ENCODE measurements at places on chromosomes 3 and 15.

DNA sequence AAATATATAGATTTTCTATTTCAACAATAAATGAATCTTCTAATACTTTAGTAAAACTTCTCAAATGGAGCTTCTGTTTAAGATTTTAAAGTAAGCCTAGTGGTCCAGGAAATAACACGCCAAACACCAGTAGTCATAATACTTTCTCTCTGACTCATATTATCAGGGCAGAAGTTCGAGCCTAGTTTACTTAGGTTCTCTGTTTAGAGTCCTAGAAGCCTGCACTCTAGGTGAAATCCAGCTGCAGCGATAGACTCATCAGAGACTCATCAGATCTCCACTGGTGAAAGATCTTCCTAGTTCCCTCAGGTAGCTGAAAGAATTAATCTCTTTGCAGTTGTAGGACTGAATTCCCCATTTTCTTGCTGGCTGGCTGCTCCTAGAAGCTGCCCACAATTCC is 552.5 kb upstream of the ROBO2 start:
- DNase-seq = no peak

GRCh38 chr15:54410481-54410880 is 432.2 kb downstream of the UNC13C start:
- no peak for DNase-seq

DNA sequence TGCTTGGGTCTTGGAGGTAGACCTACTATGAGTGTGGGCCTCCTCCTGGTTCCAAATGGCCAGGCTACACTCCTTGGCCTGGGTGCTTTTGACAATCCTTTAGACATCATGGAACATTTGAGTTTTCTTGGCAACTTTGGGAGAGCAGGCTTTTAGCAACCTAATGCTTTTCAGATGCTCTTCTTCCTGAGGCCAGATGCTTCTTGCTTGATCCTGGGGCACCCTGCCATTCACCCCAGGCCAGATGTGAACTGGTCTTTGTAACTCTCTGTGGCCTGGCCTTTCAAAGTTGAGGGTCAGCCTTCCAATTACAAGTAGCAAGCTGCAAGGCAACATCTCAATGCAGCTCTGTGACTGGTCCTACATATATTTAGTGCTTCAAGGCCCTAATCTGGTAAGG is 40.5 kb downstream of the RTP1 start:
- DNase-seq = no peak

DNA sequence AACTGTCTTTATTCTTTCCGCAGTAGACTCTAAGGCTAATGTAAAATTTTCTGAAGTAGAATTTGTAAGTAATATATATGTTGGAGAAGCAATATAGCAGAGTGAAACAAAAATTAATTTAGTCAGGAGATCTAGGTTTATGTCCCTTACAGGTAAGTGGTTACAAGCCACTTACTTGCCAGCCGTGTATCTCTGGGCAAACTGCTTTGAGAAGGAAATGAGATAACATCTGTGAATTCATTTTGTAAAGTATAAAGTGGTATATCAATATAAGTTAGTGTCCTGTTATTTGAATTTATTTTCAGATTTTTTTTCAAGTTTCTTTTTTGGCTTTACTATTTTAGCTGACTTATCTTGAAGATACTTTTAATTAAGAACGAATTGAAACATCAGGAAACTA is 5.5 kb downstream of the DAZL start:
- DNase-seq = no peak

DNA sequence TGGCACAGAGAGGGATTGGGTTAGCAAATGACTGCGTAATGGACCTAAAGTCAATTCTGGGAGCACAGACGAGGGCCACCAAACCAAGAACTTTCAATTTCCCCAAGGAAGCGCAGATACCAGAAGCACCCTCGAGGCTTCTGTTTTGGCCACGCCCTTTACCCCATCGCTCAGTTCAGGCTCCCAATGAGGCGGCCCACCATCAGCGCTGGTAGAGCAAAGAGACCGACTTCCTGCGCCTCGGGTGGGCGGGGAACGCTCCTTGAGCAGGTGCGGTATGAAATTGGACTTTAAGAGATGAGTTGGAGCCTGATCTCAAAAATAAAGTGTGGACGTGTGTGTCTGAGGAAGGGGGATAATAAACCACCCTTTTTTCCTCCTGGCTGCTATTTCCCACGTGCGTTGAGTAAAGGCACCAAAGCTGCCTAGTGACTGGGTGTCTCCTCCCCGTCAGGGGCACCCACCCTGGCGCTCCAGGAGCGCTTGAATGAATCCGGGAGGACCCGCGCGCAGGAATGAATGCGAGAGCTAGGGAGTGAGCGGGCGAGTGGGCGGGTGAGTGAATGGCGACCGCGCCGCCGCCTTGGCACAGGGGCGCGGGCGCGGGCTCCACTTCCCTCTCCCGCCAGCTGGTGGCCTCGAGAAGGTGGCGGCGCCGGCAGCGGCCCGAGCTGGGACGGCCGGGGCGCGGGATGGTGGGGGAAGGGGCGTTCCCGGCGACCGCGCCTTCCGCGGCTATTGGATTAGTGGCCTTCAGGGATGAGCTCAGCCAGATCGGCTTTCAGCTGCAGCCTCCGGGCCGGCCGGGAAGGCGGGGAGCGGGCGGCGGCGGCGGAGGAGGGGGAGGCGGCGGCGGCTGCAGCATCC is at the start of gene SPSB4:
Gene SPSB4, plus strand, starts transcription at position 772 of the 867 bp plus-strand sequence. CDS start 14,758 bp downstream, outside the sequence.
- no peak for DNase-seq
